ENCODE measurements at places on chromosomes 5 and 9. TPM values are rescaled to one million over a fixed set of nuclear protein-coding genes. Genes with fewer than 3 reads are reported as not detected.

Gene IL13
- not detected for total RNA-seq

DNA sequence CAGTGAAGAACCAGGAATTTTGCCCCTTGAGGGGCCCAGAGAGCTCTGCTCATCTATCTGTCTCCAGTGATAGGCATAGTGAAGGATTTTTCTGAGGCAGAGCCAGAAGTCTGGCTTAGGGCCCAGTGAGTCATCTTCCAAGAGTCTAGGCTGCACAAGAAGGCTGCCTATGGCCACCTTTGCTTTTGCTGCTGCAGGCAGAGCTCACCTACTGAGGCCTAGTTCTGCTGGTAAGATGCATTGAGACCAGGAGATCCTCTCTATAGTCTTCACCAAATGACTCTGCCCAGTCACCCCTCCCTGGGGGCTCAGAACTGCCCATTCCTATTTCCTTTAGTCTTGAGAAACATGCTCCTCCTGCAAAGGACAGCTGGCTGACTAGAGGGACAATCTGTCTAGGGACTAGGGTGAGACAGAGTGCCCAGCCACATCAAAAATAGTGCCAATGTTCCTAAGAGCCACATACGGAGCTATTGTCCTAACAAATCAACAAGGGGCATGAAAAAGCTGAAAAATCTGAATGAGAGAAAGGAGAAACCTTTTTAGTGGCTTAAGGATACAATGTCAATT is 40.3 kb upstream of the CDKN2AIPNL start:
- H3K4me1 ChIP-seq = no peaks in the 10 kb centered on the region
- no peaks in the 10 kb centered on the region for H3K36me3 ChIP-seq
- H3K4me3 ChIP-seq = no peak overlapping the region
- H3K27me3 ChIP-seq = no peaks in the 10 kb centered on the region
- DNase-seq = no peak
- no peak overlapping the region for H3K27ac ChIP-seq

DNA sequence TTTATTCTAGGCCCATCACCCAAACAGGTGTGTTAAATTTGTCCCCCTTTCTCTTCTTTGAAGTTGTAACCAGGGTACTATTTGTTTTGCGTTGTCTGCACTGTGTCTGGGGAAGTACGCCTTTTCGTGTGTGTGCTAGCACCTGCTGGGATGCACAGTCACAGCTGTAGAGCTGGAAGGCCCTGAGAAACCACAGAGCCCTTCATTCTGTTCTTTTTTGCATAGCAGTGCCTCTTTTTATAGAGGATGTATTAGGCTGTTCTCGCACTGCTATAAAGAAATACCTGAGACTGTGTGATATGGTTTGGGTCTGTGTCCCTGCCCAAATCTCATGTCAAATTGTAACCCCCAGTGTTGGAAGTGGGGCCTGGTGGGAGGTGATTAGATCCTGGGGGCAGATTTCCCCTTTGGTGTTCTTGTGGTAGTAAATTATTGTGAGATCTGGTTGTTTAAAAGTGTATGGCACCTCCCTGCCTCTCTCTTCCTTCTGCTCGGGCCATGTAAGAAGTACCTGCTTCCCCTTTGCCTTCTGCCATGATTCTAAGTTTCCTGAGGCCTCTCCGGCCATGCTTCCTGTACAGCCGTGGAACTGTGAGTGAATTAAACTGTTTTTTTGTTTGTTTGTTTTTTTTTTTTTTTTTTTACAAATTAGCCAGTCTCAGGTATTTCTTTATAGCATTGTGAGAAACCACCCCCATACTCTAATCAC is 14.0 kb downstream of the SEC61B start:
- H3K27ac ChIP-seq = no peak overlapping the region
- peaks cover 32% of the 10 kb centered on the region for H3K4me1 ChIP-seq
- H3K27me3 ChIP-seq = no peaks in the 10 kb centered on the region
- H3K4me3 ChIP-seq = no peak overlapping the region
- H3K36me3 ChIP-seq = peaks cover 8% of the 10 kb centered on the region

GRCh38 chr9:137816531-137817235 is 60.9 kb upstream of the CACNA1B start:
- H3K36me3 ChIP-seq = no peaks in the 10 kb centered on the region
- no peaks in the 10 kb centered on the region for H3K4me1 ChIP-seq
- H3K4me3 ChIP-seq = no peak overlapping the region

Gene SLC44A1
- total RNA-seq = 14.6 TPM

DNA sequence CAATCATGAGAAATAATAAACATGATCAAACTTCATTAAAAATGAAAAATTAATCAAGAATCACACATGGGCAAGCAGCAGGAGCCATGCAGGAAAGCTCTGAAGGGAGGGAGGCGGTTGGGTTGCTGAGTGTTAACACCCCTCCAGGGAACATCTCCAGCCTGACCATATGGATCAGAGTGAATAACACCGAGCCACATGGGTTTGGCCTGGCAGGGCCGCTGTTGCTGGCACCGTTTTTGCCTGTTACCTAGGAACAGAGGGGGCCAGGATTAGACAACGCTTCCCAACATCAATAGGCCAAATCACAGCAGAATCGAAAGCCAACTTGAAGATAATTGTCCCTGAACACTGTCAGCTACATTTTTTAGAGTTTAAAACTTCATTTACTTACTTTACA is 160.2 kb downstream of the DENND1A start:
- H3K4me3 ChIP-seq = no peak overlapping the region
- no peak overlapping the region for H3K27ac ChIP-seq

DNA sequence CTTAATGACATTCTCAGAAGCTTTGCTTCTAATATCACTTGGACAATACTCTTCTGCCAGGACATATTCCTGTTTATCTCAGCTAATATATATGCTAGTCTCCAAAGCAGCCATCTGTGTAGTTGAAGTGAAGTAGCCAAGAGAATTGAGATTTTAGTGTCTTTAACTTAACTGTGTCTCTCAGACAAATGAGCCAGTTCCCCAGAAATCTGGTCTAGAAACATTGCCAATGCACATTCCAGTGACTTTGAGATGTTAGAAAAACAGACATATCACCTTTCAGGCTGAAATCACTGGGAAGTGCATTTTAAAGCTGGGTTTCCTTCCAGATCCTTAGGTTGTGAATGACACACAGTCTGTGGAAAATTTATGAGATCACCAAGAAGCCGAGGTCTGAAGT is 114.6 kb downstream of the MTX3 start:
- H3K4me1 ChIP-seq = no peaks in the 10 kb centered on the region
- H3K27ac ChIP-seq = no peak overlapping the region
- H3K27me3 ChIP-seq = no peaks in the 10 kb centered on the region
- DNase-seq = no peak

Data from heart left ventricle (tissue), 16 donors.